NCI-H524 treated with DMSO at 0.1 percent for 48 hours (cell line): ENCODE measurements at places on chromosomes 7 and 10.

DNA sequence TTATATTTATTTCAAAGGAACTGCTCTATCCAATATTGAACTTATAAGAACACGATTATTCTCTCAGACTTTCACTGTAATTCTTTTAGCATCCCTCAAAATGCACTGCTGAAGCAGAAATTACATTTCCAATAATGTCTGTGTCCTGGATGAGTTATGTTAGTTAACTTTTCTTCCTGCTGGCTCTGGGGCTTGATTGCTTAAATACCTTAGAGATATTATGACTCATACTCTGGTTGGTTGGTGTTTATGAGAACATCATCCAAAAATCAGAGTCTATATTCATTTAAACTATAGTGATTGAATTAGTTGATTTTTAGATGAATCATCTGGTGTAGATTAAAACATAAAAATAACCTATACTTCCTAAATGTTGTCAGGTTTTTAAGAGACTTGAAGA is 246.3 kb upstream of the VWC2 start:
- no peak for DNase-seq

DNA sequence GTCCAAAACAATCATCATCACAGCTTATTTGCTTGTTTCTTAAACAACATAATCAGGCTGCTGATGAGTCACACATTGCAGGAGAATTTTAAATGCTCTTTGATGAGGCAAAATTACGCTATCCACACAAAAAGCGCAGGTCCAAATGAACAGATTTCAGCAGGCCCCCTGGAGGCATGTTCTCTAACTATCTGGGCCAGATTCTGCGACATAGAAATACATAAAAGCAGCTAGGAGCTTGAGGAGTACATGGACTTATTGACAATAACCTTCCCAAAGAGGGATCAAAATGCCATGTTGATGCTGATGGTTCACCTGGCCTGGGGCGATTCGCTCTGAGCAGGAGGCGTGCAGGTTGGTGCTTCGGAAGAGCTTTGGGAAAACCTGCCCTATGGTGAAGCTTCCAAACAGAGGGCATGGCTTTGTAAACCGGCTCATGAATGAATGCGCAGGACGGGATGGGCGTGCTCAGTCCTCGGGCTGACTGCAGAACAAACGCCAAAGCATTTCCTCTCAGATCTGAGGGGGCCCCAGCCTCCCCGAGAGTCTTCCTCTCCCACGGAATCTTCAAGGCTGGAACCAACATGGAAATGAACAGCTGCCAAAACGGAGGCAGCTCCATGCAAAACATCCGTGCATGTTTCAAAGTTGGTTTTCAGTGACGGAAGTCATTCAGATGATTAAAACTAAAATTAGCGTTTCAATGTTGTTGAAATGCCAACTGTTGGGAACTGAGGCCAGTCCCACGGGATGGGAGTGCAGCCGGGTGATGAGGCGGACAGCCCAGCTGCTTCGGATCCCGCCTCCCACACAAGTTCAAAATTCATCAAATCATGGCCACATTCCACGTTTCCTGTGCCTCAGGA is 179.6 kb downstream of the TCERG1L start:
- DNase-seq: no peak

DNA sequence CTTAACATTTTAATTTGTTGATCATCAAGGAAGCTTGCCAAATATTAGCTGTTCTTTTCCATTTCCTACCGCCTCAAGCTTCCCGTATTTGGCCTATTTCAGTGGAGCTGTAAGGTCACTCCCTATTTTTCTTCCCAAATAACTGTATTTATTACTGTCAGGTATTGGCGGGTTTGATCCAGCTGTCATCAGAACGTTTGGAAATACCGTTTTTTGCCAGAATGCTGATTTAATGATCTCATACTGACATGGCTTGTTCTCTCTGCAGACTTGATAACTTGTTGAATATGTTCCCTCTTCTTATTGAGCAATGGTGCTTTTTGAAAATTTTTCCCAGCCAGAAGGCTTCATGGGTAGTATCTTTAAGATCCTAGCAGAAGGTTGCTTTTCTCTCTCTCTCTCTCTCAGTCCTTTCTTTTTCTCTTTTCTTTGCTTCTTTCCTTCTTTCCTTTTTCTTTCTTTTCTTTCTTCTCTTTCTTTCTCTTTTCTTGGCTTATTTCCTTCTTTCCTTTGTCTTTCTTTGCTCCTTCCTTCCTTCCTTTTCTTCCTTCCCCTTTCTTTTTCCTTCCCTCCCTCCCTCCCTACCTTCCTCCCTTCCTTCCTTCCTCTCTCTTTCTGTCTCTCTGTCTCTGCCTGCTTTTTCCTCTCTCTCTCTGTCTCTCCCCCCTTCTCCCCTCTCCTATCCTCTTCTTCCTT is 42.1 kb downstream of the CUX1 start:
- DNase-seq: no peak

- DNase-seq: no peak
These were observed 148.6 kb downstream of the SH3PXD2A start for GRCh38 chr10:103706762-103707161.

DNA sequence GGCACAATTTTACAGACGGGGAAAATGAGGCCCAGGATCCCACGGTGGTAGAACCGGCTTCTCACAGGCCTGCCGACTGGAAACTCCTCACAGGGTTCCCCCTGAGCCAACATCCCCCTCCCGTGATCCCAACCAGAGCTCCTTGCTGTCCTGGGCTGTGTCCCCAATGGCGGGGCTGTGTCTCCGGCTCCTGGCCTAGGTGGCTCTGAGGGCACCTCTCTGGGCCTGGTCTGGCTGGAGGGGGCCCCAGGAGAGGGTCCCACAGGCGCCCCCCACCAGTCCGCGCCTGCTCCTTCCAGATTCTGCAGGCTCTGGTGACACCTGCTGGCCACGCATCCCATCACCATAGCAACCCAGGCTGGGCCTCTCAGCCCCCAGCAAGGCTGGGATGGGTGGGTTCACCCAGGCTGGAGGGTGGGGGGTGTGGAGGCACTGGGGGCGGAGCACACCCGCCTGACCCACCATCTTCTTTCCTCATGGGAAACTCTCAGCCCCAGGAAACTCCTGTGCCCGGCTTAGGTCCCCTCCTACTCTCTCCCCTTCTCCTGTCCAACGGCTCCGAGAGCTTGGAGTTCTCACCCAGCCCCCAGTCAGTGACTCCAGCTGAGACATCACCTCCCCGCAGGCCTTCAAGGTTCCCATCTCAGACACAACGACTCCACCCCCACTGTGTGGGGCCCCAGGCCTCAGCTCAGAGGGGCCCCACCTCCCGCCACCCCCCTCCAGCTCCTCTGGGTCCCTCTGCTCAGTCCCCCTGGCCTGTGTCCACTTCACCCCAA is 27.1 kb upstream of the TNRC18 start:
- DNase-seq: no peak

- no peak for DNase-seq
These were observed 53.7 kb downstream of the ADCY1 start for GRCh38 chr7:45627691-45628456.

- no peak for DNase-seq
These were observed 896.4 kb downstream of the PCDH15 start for GRCh38 chr10:53904506-53905241.

- DNase-seq: no peak
These were observed 314.9 kb downstream of the RPS24 start for GRCh38 chr10:78348411-78349164.

GRCh38 chr7:1848013-1848640 is 178.1 kb downstream of the ELFN1 start:
- no peak for DNase-seq

DNA sequence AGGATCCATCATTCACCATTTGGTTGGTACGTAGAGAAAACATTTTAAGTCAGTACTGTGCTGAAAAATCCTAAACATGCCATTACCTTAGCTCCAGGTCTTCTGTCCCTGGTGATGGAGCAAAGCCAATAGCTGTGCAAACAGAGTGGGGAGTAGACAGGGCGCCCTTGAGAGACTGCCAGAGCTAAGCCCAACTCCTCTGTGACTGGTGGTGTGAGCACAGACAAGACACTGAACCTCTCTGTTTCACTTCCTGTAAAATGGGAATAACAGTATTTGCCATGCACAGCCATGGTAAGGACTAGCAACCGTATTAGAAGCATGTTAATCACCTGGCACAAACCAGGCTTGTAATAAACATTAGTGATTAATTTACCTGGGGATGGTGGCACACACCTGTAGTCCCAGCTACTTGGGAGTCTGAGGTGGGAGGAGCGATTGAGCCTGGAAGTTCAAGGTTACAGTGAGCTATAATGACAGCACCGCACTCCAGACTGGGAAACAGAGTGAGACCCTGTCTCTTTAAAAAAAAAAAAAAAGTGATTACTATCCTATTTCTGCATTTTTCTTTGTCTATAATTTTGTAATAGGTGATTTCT is 28.7 kb downstream of the LYZL1 start:
- no peak for DNase-seq

- DNase-seq: no peak
These were observed 107.7 kb upstream of the GDF10 start for GRCh38 chr10:47192273-47192672.
